ENCODE measurements at places on chromosomes 4 and X. TPM values are rescaled to one million over a fixed set of nuclear protein-coding genes. Genes with fewer than 3 reads are reported as not detected.

The PIR gene
- total RNA-seq, result 53.3 TPM

GRCh38 chr4:77344784-77345183 is 187.8 kb downstream of the CCNG2 start:
- no peak for DNase-seq
- H3K27me3 ChIP-seq, result no peaks in the 10 kb centered on the region
- H3K4me3 ChIP-seq, result no peak overlapping the region
- H3K4me1 ChIP-seq, result peaks cover 16% of the 10 kb centered on the region

The L1CAM gene
- total RNA-seq, result 1.4 TPM

DNA sequence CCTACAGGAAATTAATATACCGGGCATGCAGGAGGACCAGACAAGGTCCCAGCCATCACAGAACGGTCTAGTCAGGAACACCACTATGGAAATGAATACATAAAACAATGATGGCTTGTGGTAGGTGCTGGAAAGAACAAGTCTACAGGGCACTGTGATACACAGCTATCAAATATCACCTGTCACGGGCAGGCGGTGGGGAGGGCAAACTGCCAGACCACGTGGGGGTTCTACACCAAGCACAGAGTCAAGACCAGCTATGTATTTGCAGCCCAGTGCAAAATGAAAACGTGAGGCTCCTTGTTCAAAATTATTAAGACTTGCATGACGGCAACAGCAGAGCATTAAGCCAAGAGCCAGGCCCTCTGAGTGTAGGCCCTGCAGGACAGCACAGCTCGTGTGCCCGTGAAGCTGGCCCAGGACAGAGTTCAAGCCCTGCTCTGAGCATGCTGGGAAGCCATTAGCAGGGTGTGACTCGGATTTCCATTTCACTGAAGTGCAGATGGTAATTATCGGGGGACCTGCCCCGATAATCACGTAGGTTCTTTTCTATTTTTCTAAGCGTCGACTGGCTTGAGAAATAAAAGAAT is 83.6 kb downstream of the JAKMIP1 start:
- H3K27me3 ChIP-seq, result peaks cover 3% of the 10 kb centered on the region
- no peak for DNase-seq

The SPIN4 gene
- 2.6 TPM for total RNA-seq

DNA sequence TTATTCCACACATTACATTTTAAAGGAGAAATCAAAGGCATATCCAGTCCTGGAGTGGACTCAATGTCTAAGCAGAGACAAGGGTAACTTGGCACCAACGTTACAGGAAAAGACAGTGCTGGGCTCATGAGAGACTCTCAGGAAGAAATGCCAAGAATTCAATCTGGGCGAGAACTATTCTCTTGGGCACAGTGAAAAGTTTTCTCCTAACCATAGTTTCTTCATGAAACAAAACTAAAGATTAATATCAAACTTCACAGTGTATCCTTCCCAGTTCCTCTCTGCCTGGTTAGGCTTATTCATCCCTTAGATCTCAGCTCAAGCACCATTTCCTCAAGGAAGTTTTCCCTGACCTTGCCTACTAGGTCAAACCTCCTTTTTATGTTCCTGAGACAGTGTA is 109.4 kb upstream of the TLL1 start:
- H3K27ac ChIP-seq, result no peak overlapping the region
- H3K36me3 ChIP-seq, result no peaks in the 10 kb centered on the region
- H3K4me3 ChIP-seq, result no peak overlapping the region
- no peaks in the 10 kb centered on the region for H3K27me3 ChIP-seq

The TET2 gene
- total RNA-seq, result 4.8 TPM

DNA sequence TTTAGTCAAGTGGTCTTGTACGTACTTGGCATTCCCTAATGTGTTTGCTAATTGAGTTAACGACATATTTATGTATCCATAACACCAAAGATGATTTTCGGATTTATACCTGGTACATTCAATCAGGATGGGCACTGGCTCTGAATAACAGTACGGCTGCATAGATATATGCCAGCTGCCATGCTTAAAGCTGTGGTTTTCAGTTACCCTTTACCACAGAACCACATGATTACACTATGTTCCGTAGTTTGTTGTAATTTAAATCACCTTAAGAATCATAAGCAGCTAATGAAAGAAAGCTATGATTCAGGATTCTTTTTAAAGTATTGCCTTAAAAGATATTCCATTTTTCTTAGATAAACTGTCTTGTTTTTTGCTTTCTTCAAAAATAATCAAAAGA is 53.6 kb downstream of the FIP1L1 start:
- H3K27me3 ChIP-seq, result no peaks in the 10 kb centered on the region
- no peak for DNase-seq
- H3K4me3 ChIP-seq, result no peak overlapping the region
- H3K4me1 ChIP-seq, result 0 out of 2 replicates have a peak, but pooled peaks cover 5% of the 10 kb centered on the region

All from HepG2 (cell line).